Lower lobe of right lung (tissue), 2 donors: ENCODE measurements at places on chromosomes 2 and 18. TPM values are rescaled to one million over a fixed set of nuclear protein-coding genes. Genes with fewer than 3 reads are reported as not detected.

- H3K27me3 ChIP-seq: no peaks in the 10 kb centered on the region
- no peak overlapping the region for H3K27ac ChIP-seq
- no peaks in the 10 kb centered on the region for H3K36me3 ChIP-seq
- H3K4me3 ChIP-seq: no peak overlapping the region
Measured at GRCh38 chr18:37611614-37612279, 46.1 kb upstream of the CELF4 start.

The DYNAP gene
- not detected for total RNA-seq

- peaks cover 8% of the 10 kb centered on the region for H3K4me1 ChIP-seq
- no peak overlapping the region for H3K27ac ChIP-seq
- no peak overlapping the region for H3K4me3 ChIP-seq
- DNase-seq: no peak
- H3K27me3 ChIP-seq: no peaks in the 10 kb centered on the region
Measured at GRCh38 chr18:36756242-36756641, 72.6 kb downstream of the TPGS2 start.

The DCC gene
- total RNA-seq: 4.5 TPM

DNA sequence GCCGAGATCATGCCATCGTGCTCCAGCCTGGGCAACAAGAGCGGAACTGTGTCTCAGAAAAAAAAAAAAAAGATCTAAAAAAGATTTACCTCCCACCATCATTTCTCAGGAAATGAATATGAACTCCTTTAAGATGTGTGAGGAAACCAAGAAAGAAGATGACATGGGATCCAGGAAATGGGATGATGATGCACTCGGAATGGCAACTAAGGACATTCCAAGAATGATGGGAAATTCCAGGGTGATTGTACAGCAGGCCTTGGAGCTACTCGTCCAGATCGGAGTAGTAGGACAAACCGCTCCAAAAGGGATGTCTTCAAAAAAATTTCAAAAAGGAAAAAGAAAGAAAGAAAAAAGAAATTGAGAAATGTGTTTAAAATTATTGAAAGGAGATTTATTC, 84.9 kb upstream of the PMAIP1 start:
- no peaks in the 10 kb centered on the region for H3K36me3 ChIP-seq
- H3K4me3 ChIP-seq: no peak overlapping the region
- no peaks in the 10 kb centered on the region for H3K4me1 ChIP-seq
- no peaks in the 10 kb centered on the region for H3K27me3 ChIP-seq

DNA sequence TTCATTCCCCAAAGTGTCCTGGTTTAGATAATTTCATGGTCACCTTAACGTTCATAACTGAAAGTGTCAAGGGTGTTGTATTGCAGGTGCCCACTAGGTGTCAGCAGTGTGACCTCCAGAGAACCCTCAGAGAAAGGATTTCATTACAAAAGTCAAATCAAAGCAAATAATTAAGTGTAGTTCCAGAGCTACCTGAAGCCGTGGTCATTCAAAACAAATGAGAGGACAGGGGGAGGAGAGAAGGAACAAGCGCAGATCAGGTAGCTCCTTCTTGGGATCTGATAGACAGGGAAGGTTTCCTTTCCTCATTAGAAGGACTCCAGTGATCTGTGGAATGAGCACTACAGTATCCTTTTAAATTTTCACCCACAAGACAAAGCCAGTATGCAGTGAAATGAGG, at the start of gene SLC9A4:
SLC9A4 (plus strand) TSS at position 207 of the 400 bp plus-strand sequence. CDS start 534 bp downstream, outside the sequence.
- H3K27me3 ChIP-seq: peaks cover 3% of the 10 kb centered on the region
- no peak within 1 kb of the TSS for H3K4me3 ChIP-seq
- no peaks in the 10 kb centered on the region for H3K4me1 ChIP-seq
- peak; percentile 48 for DNase-seq
- no peak within 1 kb of the TSS for H3K27ac ChIP-seq
- H3K36me3 ChIP-seq: no peaks in the 10 kb centered on the region

The TAF4B gene
- 2.8 TPM for total RNA-seq

The CCDC148 gene
- total RNA-seq: 2.8 TPM

GRCh38 chr18:75314117-75314516, 103.5 kb downstream of the TSHZ1 start:
- no peaks in the 10 kb centered on the region for H3K36me3 ChIP-seq
- no peaks in the 10 kb centered on the region for H3K27me3 ChIP-seq
- no peak for DNase-seq
- no peak overlapping the region for H3K4me3 ChIP-seq
- no peaks in the 10 kb centered on the region for H3K4me1 ChIP-seq

- no peak for DNase-seq
- H3K4me3 ChIP-seq: no peak overlapping the region
- no peaks in the 10 kb centered on the region for H3K36me3 ChIP-seq
- no peak overlapping the region for H3K27ac ChIP-seq
- no peaks in the 10 kb centered on the region for H3K27me3 ChIP-seq
- H3K4me1 ChIP-seq: no peaks in the 10 kb centered on the region
Measured at GRCh38 chr18:56188529-56189275, 449.7 kb downstream of the TXNL1 start.

- H3K27me3 ChIP-seq: no peaks in the 10 kb centered on the region
- DNase-seq: no peak
- no peak overlapping the region for H3K4me3 ChIP-seq
- peaks cover 13% of the 10 kb centered on the region for H3K4me1 ChIP-seq
- H3K36me3 ChIP-seq: no peaks in the 10 kb centered on the region
Measured at GRCh38 chr2:204669382-204669781, 124.1 kb downstream of the PARD3B start.

The INHA gene
- total RNA-seq: not detected
